ENCODE measurements at places on chromosomes 12 and 14.

DNA sequence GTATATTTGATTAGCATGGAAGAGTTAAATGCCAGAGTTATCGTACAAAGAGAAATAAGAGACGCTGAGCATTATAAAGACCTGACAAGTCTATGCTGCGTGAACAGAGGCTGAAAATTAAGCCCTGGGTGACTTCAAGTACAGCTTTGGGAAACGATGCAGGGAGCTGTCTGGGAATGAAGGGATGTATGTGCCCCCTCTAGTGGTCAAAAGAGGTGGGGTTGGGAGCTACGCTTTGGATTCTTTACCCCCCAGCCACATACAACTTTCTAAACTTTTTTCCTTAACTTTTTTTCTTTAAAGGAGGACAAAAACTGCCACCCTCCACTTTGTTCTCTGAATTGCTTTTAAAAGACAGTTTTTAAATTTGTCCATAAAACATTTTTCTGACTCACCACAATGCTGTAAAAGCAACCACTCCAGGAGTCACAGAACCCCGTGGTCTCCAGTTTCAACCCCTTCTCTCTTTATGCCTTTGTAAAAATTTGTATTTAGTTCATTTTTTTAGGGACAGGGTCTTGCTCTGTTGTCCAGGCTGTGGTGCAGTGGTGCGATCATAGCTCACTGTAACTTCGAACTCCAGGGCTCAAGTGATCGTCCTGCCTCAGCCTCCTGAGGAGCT, 59.4 kb downstream of the ZNF664 start:
- DNase-seq: no peak

GRCh38 chr12:15726027-15726877, 62.9 kb downstream of the EPS8 start:
- DNase-seq: no peak

DNA sequence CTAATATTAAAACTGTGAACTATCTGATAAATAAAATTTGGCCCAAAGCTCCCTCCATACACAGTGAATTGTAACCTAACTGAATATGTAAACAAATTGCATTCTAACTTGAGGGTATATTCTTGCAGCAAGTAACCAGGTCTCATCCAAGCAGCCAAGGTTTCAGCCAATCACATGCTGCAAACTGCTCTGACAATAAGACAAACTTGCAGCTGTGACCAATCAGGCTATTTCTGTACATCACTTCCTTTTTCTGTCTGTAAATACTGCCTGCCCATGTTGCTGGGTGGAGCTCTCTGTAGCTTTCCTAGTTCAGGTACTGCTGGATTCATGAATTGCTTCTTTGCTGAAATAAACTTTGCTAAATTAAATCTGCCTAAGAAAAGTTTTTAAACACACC, 499.0 kb downstream of the GALC start:
- no peak for DNase-seq

- DNase-seq: no peak
Observed at GRCh38 chr12:124605883-124606774, 38.7 kb upstream of the NCOR2 start.

GRCh38 chr12:116887897-116888296, 6.7 kb upstream of the HRK start:
- DNase-seq: no peak

DNA sequence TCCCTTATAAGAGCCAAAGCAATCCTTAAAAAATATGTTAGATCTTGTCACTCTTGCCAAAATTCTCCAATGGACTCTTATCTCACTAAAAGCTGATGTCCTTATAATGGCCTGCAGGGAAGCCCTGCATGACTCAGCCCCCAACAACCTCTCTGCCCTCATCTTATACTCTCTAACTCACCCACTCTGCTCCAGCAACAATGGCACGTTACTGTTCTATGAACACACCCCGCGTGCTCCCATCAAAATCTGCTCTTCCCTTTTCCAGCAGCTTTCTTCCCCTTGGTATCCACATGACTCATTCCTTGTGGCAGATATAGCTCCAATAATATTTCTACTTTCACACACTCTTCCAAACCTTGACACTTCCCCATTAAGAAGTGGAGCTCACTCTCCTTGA, 108.1 kb downstream of the DENND5B start:
- DNase-seq: no peak

- no peak for DNase-seq
Observed at GRCh38 chr12:58249610-58250009, 308.2 kb downstream of the ATP23 start.

DNA sequence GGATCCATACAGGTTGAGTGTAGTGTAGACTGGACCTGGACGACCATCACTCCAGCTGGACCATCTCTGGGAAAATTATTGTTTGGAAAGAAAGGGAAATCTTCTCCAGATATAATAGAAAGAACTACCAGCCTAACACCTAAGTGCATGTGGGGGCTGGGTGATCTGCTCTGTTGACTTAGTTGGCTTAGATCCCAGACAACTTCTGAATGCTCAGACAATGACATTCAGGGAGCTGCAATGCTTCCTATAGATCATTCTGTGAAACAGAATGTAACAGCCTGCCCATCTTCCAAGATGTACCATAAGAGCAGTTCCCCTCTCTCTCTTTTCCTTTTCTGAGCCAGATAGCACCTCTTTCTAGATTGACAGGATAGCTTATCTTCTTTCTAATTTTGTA, 572.8 kb upstream of the STXBP6 start:
- peak; percentile 74 for DNase-seq

DNA sequence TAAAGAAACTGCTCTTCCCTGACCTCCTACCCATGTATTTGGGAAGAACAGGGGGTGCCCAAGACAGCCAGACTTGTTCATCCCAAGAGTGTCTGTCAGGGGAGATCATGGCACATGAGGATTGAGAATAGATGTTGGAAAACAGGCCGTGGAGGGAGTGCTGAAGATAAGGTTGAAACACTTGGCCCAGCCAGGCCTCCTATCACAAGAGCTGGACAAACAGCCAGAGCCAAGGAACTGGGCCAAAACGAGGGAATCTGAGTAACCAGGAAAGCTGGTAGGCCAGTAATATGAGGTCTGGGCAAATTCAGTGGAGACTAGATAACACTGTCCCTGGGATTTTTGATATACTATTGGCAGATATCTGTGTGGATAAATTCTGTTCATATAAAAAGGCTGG, 161.7 kb downstream of the TMX1 start:
- no peak for DNase-seq

GRCh38 chr14:67396381-67396970, 15.5 kb downstream of the PLEK2 start:
- DNase-seq: no peak

DNA sequence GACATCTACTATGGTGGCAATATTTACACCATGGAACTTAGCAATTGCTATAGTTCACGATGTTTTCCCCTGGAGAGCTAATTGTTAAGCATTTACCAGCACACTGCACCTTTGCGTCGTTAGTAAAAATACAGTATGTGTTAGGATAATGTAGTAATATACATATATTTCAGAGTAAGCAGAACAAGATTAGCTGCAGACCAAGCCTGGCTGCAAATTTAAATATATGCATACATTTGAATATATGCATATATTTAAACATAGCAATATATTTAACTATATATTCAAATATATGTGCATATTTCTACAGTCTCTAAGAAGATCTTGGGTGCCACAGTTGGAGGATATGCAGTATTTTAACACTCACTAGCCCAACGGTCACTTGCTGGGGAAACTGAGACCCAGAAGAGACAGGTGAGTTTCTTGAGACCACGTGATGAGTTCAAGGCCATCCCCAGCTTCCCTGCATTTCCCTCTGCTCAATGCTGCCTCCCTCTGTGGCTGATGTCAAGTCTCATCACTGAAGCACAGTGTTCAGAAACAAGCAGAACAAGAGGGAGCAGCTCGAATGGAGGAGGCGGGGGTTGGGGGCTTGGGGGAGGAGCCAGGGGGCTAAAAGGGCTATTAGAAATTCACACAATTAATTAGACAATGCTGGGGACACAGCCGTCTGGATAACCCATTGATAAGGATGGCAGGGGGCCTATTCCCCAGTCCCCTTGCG, 708.0 kb downstream of the MED13L start:
- DNase-seq: peak; percentile 35

DNA sequence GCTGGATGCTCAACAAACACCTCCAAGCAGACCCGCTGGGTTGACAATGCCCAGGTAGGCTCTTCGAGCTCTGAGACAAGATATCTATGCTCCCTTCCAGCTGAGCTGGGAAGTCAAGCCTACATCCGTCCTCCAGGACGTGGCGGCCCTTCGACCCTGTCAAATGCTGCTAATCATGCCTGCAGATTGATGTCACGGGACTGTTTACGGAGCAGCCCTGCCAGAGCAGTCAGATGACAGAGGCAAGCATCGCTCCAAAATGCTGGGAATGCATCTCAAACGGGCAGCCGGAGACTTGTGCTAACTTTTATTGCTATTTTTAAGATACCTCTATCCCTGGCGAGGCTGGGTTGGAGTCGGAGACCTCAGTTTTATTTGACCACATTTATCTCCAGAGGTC, 139.2 kb downstream of the NTF3 start:
- DNase-seq: no peak

GRCh38 chr12:86148612-86149011, 107.6 kb downstream of the MGAT4C start:
- no peak for DNase-seq

GRCh38 chr12:22856178-22856577, 231.2 kb downstream of the ETNK1 start:
- DNase-seq: peak; percentile 35
